Activated CD4-positive, alpha-beta T cell treated with anti-CD3 and anti-CD28 coated beads, Interleukin-2, amount 50 U/mL, for 48 hours (primary cell): ENCODE measurements at places on chromosomes 7 and 10.

DNA sequence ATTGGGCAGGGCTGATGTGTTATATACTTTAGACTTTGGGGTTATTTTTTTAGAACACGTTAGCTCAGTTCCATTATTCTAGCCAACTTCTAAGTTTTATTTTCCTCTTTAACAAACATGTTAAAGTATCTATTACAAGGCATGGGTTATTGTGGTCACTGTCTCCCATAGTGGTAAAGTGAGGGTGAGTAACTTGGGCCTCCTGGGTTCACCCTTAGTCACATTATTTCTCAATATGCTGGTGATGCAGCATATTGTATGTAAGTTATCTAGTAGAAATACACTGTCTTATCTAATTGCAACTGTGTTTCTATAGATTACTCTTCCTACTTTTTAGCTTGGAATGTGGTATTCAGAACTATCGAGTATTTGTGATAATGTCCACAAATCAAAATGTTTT is 65.9 kb downstream of the BBS9 start:
- no peak for DNase-seq

- no peak for DNase-seq
Observed at GRCh38 chr10:58063861-58064480, 203.7 kb downstream of the IPMK start.

GRCh38 chr7:4653771-4654170 is 28.3 kb upstream of the FOXK1 start:
- DNase-seq = no peak

DNA sequence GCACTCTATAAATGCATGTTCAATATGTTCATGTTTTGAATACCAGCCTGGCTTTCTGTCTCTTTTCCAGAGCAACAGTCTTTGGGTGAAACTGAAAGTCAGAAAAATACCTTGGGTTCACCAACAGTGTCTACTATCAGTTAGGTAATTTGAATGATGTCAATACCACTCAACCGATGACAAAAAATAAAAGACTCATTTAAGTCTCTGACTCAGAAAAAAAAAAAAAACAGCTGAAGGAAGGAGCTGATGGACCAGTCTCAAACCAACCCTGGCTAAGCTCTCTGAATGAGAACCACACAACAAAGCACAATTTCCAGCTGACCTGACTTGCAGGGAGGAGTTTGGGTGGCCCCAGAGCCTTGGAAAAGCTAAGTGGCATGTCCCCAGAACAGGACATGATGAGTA is 42.5 kb downstream of the ABLIM1 start:
- peak; percentile 11 for DNase-seq

- no peak for DNase-seq
Observed at GRCh38 chr10:132488231-132488821, 49.3 kb upstream of the INPP5A start.

DNA sequence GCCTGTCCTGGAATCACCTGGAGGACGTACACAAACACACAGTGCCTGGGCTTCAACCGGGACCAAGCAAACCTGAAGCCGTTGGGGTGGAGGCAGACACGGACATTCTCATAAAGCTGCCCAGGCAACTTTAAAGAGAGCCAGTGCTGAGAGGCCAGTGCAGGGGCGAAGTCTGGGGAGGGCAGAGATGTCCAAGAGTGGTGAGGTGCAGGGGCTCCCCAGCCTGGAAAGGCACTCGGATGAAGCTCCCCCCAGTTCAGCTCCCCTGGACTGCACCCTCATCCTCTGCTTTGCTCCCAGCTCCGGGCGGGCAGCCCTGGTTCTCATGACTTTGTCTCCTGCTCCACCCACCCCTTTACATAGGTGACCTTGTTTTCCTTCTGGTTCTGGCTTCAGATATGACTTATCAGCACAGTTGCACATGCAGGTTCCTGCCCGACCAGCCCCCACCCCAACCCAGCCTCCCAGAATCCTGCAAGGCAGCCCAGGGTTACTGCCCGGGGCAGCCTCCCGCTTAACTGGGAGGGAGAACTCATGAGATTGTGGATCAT is 60.8 kb upstream of the EEPD1 start:
- DNase-seq = no peak

- DNase-seq = peak; percentile 29
Observed at GRCh38 chr10:132257271-132257670, 50.5 kb downstream of the STK32C start.

DNA sequence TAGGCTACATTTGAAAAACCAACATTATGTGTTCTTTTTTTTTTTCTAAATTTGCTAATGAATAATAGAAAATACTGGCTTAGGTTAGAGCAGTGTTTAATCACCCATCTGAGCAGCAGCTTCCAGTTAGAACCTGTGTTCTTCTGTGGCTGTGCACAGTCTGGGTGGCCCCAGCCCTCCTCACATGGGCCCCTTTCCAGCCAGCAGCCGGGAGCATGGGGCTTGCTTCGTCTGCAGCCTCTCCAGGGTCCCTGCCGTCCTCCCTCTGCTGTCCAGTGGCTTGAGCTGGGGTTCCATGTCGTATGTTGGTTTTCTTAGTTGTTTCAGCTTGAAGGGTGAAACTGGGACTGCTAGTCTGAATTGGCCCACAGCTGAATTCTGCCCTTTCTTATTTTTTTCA is 37.3 kb downstream of the BNIP3 start:
- no peak for DNase-seq

GRCh38 chr7:1004018-1004852 is 21.3 kb downstream of the CYP2W1 start:
- no peak for DNase-seq

- peak; percentile 24 for DNase-seq
Observed at GRCh38 chr10:72122221-72122620, 33.9 kb upstream of the SPOCK2 start.

GRCh38 chr7:128106821-128107220 is 75.6 kb upstream of the LRRC4 start:
- DNase-seq = no peak

GRCh38 chr10:89425000-89425399 is 10.6 kb downstream of the IFIT5 start:
- DNase-seq = no peak

GRCh38 chr10:111874576-111874975 is 309.0 kb downstream of the GPAM start:
- DNase-seq = no peak

DNA sequence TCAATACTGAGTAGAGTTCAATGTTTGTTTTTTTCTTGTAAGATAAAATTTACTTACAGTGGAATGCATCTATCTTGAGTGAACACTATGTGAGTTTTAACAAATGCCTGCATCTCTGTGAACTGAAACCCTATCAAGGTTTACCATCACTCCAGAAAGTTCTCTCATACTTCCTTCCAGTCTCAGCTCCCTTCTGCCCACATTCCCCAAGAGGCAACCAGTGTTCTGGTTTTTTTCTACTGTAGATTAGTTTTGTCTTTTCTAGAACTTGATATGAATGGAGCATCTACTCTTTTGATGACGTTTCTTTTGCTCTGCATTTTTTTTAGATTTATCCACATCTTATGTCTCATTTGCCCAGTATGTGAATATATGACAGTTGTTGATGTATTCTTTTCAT is 17.1 kb downstream of the WIPI2 start:
- no peak for DNase-seq

DNA sequence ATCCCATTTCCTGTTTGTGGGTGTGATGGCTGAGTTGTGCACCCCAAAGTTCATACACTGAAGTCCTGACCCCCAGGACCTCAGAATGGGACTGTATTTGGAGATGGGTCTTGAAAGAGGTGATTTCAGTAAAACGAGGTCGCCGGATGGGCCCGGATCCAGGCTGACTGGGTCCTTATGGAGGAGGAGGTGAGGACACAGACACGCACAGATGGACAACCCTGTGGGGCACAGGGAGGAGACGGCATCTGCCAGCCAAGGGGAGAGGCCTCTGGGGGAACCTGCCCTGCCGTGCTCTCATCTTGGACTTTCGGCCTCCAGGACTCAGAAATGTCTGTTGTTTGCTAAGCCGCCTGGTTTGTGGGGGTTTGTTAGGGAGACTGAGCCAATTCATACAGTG is 61.1 kb downstream of the PTPRN2 start:
- no peak for DNase-seq

GRCh38 chr10:133107442-133107841 is 19.7 kb downstream of the ADGRA1 start:
- no peak for DNase-seq

- DNase-seq = no peak
Observed at GRCh38 chr10:48800007-48800675, 115.5 kb downstream of the WDFY4 start.

GRCh38 chr10:87952612-87953011 is 89.2 kb downstream of the PTEN start:
- no peak for DNase-seq

DNA sequence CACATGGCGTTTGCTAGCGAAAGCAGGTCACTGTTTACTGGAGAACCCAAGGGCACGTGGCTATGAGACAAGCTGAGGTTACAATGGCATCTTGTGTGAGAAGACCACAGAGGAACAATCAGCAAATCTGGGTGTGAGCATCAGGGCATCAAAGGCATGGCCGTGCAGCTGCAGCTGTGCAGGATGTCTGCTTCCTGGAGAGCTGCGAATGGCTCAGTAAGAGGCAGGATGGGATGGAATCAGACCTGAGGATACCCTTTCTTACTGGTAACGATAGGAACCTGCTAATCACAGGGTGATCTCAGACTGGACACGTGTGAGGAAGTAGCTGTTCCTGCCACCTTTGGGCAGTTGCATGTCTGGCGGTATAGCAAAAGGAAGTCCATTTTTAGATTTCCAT is 119.5 kb downstream of the RNF216 start:
- no peak for DNase-seq

GRCh38 chr10:78974617-78975317 is 94.0 kb upstream of the ZMIZ1 start:
- peak; percentile 65 for DNase-seq

DNA sequence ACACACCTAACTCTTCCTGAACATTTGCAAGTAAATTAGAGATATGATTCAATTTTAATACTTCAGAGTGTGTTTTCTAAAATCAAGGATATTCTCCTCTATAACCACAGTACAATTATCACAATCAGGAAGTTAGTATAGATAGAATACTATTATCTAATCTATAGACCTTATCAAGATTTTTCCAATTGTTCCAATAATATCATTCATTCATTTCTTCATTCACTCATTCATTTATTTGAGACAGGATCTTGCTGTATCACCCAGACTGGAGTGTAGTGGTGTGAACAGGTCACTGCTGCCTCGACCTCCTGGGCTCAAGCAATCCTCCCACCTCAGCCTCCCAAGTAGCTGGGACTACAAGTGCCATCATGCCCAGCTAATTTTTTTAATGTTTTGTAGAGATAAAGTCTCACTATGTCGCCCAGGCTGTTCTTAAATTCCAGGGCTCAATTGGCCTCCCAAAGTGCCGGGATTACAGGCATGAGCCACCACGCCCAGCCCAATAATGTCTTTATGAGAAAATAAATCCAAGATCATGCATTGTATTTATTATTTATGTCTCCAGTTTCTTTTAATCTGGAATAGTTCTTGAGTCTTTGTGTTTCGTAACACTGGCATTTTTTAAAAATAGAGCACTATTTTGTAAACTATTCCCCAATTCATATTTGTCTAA is 10.6 kb upstream of the MRPS16 start:
- DNase-seq = no peak

GRCh38 chr10:76942628-76943416 is 694.8 kb downstream of the KCNMA1 start:
- no peak for DNase-seq

GRCh38 chr10:96998329-96998888 is 166.3 kb downstream of the LCOR start:
- DNase-seq = no peak

GRCh38 chr10:104274762-104275721 is 6.1 kb downstream of the GSTO2 start:
- peak; percentile 59 for DNase-seq

- no peak for DNase-seq
Observed at GRCh38 chr7:68980011-68980410, 618.3 kb upstream of the AUTS2 start.

DNA sequence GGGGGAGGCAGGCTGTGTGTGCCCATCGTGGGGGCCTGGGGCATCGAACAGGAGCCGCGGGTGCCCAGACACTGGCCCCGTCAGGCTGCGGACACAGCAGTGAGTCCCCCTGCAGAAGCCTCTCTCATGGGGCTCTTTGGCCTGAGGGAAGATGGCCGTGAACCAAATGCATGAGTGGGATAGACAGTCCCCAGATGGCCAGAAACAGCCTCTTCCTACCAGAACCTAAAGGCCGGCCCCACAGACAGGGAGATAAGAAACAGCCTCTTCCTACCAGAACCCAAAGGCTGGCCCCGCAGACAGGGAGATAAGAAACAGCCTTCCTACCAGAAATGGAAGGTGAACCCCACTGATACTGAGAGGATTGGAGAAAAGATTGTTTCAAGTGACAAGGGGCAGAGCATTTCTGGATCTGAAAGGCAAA is 16.6 kb downstream of the IDI2 start:
- DNase-seq = no peak

- DNase-seq = no peak
Observed at GRCh38 chr7:157272351-157273207, 64.2 kb upstream of the DNAJB6 start.

GRCh38 chr7:45081670-45081974 is 7.1 kb downstream of the NACAD start:
- DNase-seq = no peak

GRCh38 chr7:80636709-80637108 is 1.7 kb upstream of the CD36 start:
- no peak for DNase-seq

DNA sequence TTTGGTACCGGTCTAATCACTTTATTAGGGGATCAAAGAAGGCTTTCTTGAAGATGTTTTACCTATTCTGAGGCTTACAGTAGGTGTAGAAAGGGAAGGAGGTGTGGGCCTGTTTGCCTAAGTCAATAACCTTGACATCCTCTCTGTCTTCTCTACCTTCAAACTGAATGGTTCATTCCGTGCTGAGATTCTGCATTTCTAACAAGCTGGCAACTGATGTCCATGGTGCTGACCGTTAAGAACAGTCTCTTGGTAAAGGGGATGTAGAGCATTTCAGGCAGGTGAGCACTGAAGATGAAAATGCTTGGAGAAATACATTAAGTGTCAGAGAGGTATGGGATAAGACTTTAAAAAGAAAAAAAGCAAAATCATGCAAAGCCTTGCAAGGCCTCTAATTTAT is 51.5 kb upstream of the DGKB start:
- DNase-seq = no peak

DNA sequence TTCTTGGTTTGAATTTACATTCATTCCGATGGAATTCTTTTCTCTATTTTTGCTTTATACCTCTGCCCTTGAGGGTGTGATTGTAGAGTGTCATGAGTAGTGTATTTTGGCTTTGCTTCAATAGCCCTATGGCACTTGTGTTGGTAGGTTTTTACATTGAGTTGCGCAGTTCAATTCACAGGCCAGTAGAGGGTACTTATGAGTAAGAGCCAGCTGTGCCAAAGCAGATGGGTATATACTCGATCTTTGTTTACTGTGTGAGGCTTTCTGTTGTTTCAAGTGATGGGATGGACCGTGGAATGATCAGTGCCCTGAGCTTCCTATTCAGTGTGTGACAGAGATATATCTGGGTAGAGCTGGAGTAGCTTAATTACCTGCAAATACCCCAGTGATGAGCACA is 4.3 kb upstream of the AKR1C3 start:
- no peak for DNase-seq

DNA sequence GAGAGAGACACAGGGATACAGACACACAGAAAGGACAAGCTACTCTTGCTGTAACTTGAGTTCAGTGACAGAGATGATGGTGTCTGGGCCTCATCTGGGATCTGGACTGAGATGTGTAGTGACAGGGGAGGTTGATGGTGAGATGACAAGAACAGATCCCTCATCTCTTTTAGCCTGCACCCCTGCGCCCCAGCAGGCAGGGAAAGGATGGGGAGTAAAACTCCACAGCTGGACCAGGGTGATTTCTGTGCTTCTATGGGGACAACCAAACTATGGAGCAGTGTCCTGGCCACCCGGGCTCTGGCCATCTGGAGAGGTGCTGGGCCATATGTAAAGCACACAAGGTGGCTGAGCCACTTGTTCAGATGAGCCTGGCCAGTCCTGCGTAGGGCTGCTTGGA is 4.5 kb upstream of the LRRC18 start:
- no peak for DNase-seq
